HL-60 (cell line): ENCODE measurements at places on chromosomes 13 and 19.

DNA sequence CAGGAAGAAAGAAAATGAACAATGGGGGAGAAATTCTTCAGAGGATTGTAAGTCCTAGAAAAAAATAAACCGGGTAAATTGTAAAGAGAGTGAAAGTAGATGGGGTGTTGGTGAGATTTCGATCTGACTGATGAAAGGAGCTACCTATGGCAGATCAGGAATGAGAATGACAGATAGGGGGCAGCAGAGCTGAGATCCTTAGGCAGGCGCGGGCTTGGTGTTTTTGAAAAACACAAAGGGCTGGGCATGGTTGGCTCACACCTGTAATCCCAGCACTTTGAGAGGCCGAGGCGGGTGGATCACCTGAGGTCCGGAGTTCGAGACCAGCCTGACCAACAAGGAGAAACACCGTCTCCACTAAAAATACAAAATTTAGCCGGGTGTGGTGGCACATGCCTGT, 1468.6 kb upstream of the SLC10A2 start:
- DNase-seq: no peak

DNA sequence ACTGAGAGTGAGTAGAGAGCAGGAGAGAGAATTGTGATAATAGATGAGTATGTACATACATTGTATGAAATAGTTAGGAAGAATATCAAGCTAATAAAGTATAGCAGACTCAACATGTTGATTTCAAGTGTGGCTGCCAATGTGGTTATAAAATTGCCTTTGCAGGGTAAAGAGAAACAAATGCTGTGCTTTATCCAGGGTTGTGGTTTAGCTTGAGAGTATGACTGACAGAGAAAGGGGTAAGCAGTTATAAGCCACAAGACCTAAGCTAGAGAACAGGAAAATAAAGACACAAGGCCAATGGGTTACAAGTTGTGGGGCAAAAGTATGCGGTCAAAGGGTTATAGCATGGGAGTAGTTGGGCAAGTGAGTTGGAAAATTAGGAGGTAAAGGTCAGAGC, 1217.5 kb downstream of the DIAPH3 start:
- DNase-seq: no peak

DNA sequence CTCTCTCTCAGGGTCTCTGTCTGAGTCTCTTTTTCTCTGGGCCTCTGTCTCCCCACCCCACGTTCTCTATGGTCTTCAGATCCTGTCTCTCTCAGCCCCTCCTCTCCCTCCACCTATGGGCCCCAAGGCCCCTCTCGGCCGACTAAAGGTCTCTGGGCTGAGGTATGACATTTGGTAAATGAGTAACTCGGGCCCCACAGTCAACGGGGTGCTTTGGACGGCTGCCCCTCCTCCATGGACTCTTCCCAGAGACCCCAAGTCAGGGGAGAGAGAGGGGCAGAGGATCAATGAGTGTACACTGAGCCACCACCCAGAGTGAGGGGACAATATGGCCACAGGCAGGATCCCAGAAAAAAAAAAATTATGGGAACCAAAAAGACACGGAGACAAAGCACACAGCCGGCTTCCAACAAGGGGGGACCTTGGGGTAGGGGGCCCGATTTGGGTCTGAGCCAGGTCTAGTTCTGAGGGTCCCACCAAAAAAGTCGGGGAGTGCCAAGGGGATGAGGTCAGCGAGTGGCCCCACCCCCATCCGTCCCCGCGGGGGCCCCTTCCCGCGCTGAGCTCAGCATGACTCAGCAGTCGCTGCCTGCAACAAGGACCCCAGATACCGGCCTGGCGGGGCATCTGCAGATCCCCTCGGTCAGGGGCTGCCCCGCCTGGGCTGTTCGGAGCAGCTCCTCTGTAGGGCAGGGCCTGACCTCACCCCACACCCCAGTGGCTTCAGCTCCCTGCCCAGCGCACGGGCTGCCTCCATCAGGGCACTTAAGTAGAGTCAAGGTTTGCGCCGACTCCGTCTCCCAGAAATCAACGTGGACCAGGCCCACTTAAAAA, 1.5 kb upstream of the FTL start:
- DNase-seq: peak; percentile 71

DNA sequence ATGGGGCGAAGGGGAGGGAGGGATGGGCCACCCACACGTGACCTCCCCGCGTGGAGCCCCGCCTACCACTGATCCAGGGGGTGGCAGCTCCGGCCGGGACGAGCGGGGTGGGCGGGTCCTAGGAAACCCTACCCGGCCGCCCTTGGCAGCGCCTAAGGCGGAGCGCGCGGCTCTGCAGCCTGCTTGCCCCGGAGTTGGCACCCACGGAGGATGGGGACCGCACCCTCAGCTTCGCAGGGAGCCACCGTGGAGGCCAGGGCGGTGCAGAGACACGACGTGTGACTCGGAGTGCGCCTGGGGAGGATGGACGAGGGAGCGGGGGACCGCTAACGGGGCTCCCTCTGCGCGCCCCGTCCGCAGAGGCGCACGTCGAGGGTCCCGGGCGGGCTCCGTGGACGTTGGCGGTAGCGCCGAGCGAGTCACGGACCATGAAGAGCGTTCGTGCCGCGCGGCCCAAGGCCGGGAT, at the start of gene RGS9BP:
Gene RGS9BP, plus strand, starts transcription at position 129 of the 466 bp plus-strand sequence. CDS start 416 bp downstream, outside the sequence.
- DNase-seq: peak; percentile 71

DNA sequence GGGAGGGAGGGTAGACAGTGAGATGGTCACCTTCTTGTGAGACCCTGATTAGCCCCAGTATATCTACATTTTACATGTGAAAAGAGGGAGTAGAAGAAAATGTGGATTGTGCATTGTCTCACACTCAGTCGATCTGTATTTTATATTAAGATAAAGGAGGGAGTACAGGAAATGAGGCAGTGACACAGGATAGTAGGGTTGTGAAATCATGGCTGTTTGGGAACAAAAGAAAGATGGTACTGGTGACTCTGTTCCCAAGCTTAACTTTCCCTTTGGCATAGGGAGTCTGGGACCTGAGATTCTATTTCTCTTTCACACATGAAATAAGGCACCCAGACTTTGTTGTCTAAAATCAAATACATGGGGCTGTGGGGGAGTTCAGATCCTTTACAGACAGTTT, 194.7 kb downstream of the ABCC4 start:
- no peak for DNase-seq

DNA sequence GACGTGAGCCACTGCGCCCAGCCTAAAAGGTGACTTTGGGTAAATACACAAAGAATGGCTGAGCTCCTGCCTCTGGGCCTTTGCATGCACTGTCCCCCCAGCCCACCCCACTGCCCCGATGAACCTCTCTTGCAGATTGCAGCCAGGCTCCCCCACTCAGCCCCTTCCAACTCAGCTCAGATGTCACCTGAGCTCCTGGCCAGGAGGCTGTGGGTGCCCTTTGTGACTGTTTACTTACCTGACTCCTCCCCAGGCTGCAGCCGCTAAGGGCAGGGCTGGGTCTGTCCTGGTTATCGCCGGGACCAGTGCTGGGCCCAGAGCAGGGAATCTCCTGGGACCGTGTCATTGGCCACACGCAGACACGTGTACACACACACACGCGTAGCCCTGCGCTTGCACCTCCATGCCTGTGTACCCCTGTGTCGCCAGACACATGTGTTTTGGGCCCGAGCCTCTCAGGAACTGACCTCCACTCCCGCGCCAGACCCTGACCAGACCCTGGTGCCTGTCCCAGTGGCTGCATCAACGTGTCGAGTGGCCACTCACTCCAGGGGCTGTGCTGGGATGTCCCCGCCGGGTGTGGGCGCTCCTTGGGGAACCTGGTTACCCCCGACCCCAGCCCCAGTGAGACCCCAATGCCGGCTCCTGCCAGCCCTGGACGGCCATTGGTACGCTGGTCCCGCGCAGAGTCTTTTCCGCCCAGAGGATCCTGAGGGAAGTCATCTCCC, 18.7 kb downstream of the EFNA2 start:
- no peak for DNase-seq

GRCh38 chr19:31001991-31002390, 347.2 kb downstream of the TSHZ3 start:
- DNase-seq: no peak

DNA sequence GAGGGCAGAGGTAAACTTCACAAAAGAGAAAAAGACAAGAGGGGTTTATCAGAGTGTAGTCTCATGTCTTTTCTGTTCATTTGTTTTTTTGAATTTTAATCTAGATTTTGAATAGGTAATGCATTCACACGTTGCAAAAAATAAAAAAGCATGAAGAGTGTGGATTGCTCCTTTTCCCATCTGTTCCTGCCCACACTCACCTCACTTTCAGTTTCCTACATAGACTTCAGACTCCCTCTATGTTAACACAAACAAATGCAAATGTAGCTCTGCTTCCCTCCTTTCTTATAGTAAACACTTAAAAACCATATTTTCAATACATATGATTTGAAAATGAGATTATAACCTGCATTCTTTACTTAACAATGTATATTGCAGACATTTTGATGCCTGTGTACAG, 20.3 kb downstream of the TNFSF13B start:
- no peak for DNase-seq

GRCh38 chr19:52200044-52200443, 10.2 kb downstream of the PPP2R1A start:
- no peak for DNase-seq

GRCh38 chr13:106246242-106246641, 289.2 kb downstream of the EFNB2 start:
- no peak for DNase-seq

DNA sequence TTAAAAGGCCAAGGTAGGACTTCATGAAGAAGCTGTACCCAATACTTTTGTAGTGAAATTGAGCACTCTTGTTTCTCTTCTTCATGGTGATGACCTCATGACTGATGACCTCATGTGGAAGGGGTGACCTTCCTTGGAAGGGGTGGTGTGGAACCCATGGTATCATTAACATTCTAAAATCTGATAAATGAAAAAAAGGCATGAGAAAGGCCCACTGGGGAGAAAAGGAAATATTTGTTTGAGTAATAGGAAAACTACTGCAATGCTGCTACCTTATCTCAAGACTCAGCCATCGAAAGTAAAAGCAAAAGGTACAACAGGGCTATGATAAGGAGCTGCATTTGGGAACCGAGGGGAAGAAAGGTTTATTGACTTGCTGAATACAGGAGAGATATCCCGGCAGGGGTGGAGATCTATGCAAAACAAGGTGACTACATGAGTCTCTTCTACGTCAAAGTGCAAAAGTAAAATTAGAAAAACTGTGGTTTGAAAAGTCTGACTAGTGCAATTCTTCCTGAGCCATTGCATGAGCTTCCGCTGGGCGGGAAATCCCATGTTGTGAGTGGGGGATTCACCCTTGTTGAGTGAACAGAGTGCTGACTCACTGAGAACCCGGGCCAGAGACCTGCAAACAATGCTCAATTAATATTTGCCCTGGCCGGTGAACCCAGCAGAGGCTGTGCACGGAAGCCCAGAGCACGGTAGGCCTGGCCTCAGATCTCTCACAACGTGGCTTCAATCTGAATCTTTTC, 138.9 kb upstream of the RFC3 start:
- DNase-seq: peak; percentile 70

GRCh38 chr13:60326273-60326672, 70.7 kb upstream of the TDRD3 start:
- no peak for DNase-seq

GRCh38 chr13:111370570-111371535, 50.4 kb downstream of the TEX29 start:
- no peak for DNase-seq

- no peak for DNase-seq
These were observed 839 bp downstream of the MPHOSPH8 start for GRCh38 chr13:19634256-19634740.

DNA sequence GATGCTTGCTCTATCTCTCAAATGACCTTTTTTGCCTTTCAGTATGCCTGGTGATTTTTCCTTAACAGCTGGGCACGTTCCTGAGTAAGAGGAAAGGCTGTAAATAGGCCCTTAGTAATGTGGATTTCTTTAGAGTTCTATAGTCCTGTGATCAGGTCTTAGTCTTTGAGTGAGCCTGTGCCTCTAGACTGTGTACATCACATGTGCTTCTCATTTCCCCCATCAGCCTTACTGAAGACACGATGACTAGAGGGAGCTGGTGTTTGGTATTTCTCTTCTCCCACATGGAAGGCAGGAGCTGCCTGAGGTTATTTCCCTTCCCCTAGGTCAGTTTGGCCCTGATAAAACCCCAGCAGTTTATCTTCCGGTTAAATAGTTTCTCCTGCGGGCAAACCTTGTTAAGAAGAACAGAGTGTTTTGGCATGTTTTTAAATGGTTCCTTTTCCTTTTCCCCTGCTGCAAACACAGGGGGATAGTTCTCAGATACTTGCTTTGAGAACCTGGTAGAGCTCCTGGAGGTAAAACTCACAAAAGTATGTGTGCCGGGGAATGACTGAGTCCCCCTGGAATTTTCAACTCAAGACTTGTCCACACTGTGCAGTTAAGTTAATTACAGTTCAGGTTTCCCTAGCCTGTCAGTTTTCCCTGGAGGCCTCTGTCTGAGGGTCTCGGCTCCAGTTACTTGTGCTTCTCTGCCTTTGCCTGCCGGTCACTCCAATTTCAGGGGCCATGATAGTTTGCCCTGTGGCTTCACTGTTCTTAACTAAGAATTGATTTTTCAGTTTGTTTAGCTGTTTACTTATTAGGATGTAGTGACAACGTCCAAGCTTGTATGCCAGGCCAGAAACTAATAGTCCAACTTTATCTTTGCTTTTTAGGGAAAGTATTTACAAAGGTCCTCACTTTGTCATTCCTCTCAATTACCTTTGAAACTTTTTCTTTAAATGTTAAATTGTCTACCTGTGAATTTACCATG, 94.4 kb downstream of the URI1 start:
- no peak for DNase-seq

- no peak for DNase-seq
These were observed 28.0 kb downstream of the GGACT start for GRCh38 chr13:100560498-100561157.

GRCh38 chr13:40056898-40057619, 401.6 kb downstream of the COG6 start:
- DNase-seq: no peak

DNA sequence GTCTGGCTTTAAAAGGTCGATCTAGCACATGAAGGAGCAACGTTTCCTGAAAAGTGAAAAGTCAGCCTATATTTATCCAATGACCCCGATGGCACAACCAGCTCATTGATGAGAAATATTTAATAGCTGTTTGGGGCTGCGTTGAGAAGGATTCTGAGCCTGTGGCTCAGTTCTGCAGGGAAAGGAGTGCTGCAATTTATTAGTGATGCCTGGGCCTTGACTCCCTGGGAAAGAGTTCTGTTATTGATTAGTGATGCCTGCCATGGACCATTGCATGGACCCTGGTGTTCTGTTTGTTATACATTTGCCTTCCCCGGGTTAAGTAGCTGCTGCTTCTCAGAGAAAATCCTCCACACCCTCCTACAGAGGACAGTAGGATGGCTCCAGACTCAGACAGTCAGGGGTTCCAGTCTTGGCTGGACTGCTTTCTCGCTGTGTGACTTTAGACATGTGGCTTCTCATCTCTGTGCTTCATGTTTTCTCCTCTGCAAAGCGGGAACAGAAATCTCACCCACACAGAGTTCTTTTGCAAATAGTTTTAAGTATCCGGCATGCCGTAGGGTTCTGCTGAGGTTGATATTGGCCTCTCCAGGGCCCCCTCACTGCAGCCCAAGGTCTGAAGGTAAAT, 17.7 kb upstream of the PTPRS start:
- no peak for DNase-seq

- no peak for DNase-seq
These were observed 80.4 kb downstream of the TSHZ3 start for GRCh38 chr19:31268751-31269383.
